ENCODE measurements at places on chromosomes 12 and 14.

DNA sequence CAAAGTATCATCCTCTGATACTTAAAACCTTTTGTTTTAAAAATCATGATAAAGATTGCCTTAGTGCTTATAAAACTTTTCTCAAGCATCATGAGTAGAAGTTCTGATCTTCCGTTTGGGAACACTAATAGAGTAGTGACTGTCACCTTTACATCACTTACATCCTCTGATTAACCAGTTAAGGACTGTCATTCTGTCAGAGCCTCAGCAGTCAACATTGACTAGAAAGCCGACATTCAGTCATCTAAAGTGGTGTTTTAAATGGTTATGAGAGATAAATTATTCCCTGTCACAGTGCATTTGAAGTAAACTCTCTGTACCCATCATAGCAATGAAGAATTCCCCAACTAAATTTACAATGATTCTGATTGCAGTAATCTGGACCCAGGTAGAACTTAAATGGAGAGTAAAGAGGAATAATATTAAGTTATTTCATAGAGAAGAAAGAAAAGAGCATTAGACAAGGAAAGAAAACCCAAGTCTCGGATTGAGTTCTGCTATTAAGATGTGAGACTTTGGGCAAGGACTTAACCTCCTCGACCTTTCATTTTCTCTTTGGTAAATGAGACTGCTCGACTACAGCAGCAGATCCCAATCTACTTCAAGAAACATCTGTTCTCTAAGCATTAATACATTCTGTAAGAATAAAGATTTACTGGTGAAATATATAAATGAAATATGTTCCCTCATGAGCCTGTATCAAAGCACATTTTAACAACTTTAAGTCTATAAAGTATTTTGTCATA, 563.9 kb upstream of the LMO3 start:
- no peak for DNase-seq

DNA sequence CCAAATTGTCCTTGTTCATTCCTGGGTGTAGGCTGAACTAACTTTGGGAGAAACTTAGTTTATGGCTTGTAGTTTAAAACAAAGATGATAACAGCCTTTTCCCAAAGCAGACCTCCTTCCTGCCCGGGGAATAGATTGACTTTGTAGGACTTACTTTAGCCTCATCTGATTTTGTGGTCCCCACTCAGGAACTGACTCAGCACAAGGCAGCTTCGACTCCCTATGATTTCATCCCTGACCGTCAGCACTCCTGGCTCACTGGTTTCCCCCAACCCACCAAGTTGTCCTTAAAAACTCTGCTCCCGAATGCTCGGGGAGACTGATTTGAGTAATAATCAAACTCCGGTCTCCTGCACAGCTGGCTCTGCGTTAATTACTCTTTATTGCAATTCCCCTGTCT, 40.1 kb upstream of the DDHD1 start:
- no peak for DNase-seq

GRCh38 chr12:115979351-115979750, 298.1 kb downstream of the MED13L start:
- no peak for DNase-seq

GRCh38 chr14:56482310-56482911, 97.2 kb upstream of the TMEM260 start:
- no peak for DNase-seq

GRCh38 chr12:89878950-89879349, 170.3 kb upstream of the ATP2B1 start:
- DNase-seq: no peak

DNA sequence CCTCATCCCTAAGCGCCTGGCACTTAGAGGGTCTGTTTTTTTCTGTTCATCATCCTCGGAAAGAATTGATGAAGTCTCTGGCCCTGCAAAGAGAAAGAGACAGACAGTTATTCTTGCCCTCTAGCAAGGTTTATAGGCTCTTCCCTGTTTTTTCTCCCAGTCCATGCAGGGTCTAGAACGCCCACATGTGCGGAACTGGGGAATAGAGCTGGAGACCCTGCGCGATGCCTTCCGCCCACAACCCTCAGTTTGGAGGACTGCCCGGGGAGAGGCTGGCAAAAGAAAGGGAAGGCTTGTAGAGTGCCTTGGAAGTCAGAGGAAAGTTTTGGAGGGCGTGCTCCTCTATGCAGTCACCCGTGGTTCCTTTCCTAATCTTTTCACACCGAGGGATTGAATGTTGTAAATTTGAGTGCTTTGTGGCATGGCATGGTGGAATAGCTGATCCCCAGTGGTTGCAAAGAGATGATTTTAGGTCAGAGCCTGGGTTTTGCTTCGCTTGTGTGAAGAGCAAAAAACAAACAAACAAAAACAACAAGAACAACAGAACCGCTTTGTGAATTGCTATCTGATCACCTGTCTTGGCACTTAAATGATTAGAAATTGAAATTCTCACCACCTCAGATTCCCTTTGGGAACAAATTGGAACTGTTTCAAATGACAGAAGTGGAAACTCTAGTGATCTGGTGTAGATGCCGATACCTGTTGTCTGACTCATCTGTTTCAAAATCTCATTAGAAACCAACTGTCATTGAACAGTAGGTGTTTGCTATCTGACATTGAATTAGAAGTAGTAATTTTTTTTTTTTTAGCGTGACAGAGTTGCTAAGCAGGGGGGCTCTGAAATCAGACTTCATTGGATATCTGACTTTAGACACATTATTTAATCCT, 947 bp downstream of the GAS2L3 start:
- no peak for DNase-seq

GRCh38 chr14:48023881-48024280, 348.5 kb upstream of the MDGA2 start:
- no peak for DNase-seq

DNA sequence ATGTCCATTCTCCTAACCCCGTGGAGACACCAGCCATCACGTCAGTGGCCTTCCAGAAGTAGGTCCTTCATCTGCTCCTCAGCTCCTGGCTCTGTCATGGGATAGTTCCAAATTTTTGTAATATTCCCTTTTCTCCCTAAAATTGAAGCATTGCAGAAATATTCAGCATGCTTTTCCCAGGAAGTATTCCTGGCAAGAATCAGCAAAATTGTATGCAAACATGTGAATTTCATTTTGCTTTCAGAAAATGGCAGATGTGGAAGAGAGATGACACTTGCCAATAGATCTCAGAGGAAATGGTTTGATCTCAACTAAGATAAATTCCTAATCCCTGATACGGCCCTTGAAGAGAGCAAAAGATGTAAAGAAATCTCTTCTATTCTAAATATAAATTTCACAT, 298.9 kb downstream of the ITPR2 start:
- DNase-seq: no peak

DNA sequence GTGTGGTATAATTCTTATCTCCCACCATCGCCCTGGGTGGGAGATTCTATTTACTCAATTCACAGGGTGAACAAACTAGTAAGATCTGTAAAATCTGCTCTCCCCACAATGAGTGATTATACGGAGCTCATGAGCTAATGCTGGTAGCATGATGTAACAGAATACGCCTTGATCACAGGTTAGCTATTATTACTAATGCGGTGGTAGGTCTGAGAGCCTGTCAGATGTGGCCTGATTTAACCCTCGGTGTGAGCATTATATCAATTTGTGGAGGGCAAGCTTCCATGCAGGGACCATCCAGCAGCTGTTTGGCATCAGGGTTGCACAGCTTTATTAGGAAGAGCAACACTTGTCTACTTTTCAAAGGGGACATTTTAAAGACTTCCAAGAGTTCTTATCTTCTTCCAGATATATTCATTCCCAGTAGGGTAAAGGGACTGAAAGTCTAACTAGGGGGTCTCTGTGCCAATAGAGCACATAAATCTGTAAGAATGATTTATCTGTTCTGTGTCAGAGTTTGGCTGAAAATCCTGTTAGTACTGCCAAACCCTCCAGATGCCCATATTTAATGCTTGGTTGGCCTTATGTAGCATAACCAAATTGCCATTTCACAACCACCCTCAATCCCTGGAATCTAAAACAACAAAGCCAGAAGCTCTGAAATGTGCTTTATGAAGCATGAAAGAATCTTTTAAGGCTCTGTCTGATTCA, 18.7 kb downstream of the TSHR start:
- DNase-seq: no peak

DNA sequence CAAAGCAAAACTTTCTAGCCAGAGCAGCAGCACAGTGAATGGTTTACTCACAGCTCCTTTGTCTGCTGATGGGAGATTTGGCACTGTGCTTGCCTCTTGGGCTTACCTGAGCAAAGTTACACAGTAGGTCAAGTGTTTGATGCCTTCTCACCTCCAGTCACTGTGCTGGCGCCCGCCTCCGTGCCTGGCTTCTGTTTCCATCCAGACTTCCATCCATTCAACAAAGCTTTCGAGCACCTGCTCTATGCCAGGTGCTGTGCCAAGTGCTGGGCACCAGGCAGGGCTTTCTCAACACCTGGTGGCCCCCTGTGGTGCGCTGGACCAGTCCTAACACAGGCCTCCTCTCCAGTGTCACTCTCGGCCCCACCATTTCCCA, 199.2 kb upstream of the EEA1 start:
- no peak for DNase-seq

- DNase-seq: no peak
Measured at GRCh38 chr12:58069268-58069963, 128.0 kb downstream of the ATP23 start.

DNA sequence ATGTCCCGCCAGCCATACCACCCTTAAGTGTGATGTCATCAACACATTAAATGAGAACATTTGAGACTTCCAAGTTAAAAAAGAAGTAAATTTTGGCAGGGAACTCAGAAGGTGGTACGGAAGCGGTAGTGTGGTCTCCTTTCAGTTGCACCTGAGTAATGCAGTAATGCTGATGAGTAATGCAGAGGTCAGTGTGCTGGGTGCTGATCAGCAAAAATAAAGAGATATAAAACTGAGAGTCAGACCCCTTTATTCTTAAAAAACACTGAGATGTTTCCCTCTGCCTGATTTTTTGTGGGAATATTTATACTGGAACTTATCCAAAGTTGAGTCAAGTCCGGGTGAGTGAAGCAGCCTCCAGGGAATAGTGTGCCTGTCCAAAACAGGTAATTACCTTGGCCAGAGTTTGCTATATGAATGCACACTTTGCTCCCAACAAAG, 370.6 kb upstream of the PRICKLE1 start:
- no peak for DNase-seq

Data from cardiac septum (tissue), 1 donor.